ENCODE measurements at places on chromosomes 2 and 18.

DNA sequence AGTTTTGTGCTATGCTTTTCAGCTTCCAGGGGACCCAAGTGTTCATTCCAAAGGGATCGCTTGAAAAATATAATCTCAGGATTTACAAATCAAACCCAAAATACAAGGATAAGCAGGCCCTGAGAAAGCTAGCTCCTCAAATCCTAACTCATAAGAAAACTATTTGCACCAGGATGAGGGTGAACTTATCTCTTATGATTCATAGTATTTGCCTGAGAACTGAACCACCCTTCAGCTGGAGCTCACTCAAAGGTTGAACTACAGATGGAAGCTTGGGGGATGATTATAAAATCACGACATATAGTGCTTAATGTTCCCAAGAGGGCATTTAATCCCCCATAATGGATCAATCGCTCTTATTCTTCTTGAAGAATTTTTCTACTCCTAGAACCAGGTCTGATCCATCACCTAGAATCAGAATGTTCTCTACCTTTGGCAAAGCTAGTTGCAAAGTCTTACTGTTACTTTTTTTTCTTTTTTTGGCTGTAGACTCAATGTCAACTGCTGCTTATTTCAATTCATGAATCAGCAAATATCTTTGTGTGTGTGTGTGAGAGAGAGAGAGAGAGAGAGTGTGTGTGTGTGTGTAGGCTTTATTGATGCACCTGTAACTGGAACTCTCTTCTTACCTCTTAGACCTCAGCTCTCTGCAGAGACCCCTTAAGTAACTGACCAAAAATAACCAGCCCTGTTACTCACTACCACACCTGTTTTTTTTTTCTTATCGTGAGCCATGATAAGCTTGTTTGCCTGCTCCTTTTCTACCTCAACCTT, 44.8 kb downstream of the ARL4C start:
- no peak for DNase-seq

GRCh38 chr2:98137196-98137595, 50.2 kb downstream of the VWA3B start:
- no peak for DNase-seq

DNA sequence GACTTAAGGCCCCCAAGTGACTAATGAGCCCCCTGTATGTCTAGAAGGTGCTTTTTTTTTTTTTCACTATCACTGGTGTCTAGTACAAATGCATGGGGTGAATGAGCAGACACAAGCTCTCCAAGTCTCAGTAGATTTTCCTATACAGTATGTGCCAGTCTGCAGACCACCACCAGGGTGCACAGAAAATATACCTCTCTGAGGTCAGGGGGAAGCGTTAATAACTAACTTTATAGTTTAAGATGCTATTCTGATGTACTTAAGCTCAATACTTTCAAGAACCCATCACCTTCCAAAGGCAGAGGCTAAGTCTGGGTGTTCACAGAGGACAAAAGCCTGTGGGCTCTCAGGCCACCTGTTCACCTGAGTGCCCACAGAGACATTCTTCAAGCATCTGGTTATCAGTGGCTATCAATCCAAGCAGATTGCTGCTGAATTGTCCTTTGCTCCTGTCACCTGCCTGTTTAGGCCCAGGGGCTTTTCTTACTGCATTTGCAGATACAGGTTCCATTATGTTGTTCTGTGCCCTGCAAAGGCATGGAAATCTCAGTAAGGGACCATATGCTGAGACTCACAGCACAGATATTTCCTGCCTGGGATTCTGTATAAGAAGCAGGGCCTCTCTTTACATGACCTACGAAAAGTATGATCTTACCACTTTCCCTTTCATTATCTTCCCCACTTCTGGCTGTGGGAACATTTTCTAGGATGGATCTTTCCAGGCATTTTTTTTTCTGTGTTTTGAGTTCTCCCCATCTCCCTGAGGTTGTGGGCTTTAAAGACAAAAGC, 534.6 kb downstream of the TNS1 start:
- DNase-seq, result no peak

DNA sequence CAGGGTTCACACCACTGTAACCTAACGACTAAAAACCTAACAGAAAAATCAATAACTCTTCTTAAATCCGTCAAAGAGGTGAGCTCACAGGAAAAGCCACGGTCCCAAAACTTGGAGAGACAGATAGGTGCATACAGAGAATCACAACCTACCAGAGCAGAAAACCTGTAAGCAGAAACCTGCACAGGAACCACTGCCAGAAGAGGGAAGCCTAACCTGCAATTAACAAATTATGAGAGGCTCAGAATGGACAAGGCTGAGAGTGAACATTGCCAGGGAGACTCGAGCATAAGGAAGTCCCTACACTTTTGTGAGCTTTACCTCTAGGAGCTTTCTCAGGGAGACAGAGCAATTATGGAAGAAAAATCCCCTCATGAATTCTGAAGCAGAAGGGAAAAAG, 156.2 kb upstream of the NETO1 start:
- no peak for DNase-seq

DNA sequence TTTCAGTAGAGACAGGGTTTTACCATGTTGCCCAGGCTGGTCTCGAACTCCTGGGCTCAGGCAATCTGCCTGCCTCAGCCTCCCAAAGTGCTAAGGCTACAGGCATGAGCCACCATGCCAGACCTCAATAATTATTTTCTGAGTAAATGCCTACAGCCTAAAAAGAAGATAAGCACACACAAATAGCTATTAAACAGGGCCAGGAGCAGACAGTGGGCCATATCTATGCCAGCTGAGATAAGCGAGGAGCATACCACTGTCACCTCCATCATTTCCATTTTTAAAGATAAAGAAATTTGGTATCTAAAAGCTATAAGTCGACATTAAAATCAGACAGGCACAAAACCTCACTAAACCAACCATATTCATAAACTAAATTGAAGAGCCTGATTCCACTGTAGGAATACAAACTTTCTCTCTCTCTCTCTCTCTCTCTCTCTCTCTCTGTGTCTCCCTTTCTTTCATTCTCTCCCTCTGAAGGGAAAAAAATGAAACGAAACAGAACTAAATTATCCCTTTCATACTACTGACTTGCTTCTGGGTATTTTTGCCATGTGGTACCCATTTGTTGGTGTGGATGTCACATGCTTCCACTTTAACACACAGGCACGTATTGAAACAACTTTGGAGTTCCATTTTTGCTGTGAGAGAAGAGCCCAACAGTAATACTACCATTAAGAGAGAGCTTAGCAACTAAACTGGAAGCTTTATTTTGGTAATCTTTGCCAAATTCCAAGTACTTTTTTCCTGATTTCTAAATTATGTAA, 51.0 kb downstream of the FARSB start:
- no peak for DNase-seq

- no peak for DNase-seq
These were observed 4.7 kb downstream of the MYT1L start for GRCh38 chr2:2326068-2327040.

DNA sequence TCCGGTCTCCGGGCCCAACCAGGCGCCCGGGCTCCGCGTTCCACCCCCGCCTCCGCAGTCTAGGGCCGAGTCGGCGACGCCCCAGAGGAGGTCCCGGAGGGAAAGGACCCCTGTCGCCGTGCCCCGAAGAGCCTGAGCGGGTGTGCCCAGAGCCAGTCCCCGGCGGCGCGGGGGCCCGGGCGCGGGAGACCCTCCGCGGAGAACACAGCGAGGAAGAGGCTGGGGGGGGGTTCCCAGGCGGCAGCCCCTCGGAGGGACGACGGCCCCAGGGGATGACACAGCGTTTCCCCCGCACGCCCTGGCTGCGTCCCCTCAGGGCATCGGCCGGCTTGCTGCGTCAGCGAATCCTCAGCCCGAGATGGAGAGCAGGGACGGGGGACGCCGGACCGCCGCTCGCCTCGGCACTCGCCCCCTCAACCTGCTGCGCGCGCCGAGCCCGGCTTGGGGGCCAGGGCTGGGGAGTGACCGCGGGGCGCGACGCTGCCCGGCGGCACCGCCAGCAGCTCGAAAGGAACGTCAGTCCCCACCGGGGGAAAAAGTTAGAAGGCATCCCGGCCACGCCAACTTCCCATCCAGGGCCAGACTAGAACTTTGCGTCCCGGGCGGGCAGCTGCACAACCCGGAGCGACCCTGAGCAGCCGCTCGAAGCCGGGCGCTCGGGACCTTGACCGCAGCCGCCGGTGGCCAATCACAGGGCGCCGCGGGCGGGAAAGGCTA, 711 bp downstream of the SFXN5 start:
- DNase-seq, result peak; percentile 49

GRCh38 chr2:127105656-127106456, 1.1 kb downstream of the BIN1 start:
- no peak for DNase-seq

- no peak for DNase-seq
These were observed 55.0 kb downstream of the ARHGAP25 start for GRCh38 chr2:68789603-68790002.

DNA sequence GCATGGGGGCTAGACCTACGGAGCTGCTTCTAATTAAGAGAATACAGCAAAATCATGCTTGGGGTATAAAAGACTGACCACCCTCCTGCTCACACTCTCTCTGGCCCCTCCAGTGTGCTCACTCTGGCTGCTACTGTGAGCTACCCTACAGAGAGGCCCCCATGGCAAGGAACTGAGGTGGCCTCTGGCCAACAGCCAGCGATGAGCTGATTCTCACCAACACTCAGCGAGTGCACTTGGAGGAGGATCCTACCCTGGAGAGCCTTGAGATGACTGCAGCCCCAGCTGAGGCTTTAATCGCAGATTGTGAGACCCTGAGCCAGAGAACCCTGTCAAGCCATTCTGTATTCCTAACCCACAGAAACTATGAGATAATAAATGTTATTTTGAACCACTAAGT, 88.2 kb downstream of the GFPT1 start:
- no peak for DNase-seq

GRCh38 chr2:213251618-213252017, 32.6 kb upstream of the SPAG16 start:
- DNase-seq, result no peak

GRCh38 chr2:189287982-189288521, 108.5 kb upstream of the COL5A2 start:
- DNase-seq, result no peak

DNA sequence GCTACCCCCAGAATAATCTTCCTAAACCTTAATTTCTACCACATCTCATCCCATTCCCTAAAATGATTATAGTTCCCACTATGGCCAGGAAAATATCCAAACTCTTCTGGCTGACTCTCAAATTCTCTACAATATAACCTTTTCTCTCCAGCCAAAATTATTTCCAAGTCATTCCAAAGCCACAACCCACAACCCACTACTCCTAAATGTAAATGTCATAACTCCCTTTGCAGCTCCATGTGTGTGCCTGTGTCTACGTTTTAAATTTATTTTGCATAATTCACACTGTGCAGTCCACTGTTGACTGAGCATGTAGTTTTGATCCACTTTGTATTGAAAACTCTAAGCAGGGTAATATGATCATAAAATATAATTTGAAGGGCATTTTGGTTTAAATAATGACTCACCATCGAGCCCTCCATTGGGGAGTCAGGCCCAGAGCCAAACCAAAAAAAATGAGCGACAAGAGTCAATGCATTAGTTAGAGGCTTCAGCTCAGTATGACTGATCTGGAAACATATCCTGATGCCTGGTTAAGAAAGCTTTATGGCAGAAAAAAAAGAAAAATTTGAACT, 171.0 kb downstream of the AFF3 start:
- DNase-seq, result no peak

DNA sequence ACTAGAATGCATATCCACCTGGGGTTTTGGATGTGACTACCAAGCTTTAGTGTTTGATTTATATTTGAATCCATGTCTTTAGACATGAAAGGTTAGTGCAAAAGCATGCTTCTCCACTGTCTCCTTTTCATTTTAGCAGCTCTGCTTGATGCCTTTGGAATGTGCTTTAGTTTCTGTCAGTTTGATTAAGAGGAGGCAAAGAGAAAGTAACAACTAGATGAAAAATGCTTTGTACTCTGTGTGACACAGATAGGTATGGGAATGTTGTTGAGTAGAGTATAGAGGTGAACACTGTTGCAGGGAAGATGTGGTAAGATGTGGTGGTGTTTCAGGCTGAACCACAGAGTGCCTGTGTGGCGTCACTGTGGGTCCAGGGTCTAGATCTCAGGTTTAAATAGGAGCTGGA, 19.8 kb downstream of the PIK3C3 start:
- no peak for DNase-seq

GRCh38 chr2:195543902-195544894, 112.8 kb upstream of the SLC39A10 start:
- no peak for DNase-seq

DNA sequence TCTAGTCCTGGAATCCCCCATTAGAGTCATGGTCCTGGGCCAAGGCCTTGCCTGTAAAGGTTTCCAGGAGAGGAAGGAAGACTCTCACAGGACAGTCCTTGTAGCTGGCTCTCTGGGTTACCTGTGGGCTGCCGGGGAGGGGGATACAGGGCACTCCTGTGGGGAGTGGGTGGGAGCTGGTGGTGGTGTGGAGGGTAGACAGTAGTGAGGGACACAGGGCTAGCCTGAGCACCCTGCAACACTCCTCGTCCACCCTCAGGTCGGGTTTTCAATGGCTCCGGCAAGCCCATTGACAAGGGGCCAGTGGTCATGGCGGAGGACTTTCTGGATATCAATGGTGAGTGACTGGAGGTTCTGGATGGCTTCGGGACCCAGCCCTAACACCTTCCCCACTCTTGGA, 19.7 kb upstream of the ANKRD53 start:
- no peak for DNase-seq

GRCh38 chr2:158253170-158253569, 151.5 kb downstream of the UPP2 start:
- no peak for DNase-seq

DNA sequence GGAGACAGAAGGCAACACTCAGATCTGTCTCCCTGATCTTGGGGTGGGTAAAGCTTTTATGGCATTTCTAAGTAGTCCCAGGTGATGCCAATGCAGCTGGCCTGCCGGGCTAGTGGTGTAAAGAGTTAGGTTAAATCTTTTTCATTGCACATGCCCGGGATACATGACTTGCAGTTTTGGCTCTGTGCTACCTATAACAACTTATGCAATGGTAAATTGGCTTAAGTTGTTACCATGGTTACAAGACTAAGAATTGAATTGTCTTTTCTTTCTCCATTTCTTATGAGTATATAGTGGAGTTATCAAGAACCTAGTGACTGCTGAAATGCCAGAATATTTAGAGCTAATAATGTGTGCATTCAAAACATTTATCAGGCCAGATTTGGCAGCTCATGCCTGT, 5.3 kb upstream of the FAM110C start:
- no peak for DNase-seq

DNA sequence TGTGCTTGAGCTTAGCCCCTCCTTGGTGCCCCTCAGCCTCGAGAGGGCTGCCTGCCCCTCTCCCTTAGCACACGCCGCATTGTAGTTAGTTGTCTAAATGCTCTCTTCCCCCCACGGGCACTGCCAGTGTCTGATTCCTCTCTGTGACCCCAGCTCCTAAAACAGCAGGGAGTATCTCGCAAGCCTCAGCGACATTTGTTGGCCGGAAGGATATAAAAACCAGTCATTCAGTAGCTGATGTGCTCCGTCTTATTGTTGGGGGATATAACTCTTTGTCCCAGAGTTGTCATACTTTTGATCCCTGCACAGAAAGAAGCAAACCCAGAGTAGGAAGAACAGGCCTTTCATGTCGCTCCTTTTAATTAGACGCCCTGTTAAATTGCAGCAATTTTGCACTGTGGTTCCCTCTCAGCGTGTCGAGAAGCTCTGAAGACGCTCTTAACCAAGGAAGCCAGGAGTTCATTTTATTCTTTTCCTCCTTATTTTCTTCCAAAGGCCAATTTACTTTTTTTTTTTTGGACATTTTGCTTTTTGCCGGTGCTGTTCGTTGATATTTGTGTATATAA, 201.8 kb downstream of the KLHL29 start:
- no peak for DNase-seq

- DNase-seq, result no peak
These were observed 28.0 kb downstream of the ST6GAL2 start for GRCh38 chr2:106857882-106858478.
